ENCODE measurements at places on chromosomes 4 and X. TPM values are rescaled to one million over a fixed set of nuclear protein-coding genes. Genes with fewer than 3 reads are reported as not detected.

The TMEM271 gene
- polyA plus RNA-seq, result not detected

The NHSL2 gene
- polyA plus RNA-seq, result 0.51 TPM

The RAB33A gene
- polyA plus RNA-seq, result 21.1 TPM

The RAB39B gene
- 3.4 TPM for polyA plus RNA-seq

The ALB gene
- polyA plus RNA-seq, result not detected

The SULT1E1 gene
- polyA plus RNA-seq, result not detected

The CA5B gene
- polyA plus RNA-seq, result 69.4 TPM

The SGMS2 gene
- polyA plus RNA-seq, result 0.05 TPM

The GLUD2 gene
- polyA plus RNA-seq, result 0.35 TPM

The IQCM gene
- not detected for polyA plus RNA-seq

All from naive thymus-derived CD8-positive, alpha-beta T cell (primary cell).